ENCODE measurements at places on chromosomes 1 and 21.

DNA sequence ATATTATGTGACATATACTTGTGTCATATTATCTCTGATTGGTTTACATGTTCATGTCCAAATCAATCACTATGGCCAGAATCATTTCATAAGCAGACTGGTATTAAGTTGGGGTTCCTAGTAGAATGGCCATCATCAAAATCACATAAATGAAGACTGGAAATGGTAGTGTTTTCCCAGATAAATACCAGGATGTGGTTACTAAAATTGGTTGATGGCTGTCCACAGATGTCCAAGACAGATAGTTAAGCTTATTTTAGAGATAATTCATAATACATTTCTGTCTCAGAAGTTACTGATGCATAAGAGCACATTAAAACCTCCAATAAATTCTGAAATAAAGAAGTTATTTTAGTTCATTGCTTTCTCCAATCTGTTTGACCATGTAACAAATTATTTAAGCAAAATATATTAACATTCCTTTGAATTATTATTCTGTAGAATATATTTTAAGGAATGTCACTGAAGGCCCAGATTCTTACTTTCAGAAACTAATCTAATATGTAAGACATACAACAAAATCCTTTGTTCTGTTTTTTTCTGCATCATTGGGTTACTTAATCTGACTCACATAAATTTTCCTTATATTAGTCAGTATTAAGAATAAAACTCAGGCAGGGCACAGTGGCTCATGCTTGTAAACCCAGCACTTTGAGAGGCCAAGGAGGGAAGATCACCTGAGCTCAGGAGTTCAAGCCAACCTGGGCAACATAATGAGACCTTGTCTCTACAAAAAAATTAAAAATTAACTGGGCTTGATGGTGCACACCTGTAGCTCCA, 483.9 kb downstream of the PTPRC start:
- no peak for DNase-seq

DNA sequence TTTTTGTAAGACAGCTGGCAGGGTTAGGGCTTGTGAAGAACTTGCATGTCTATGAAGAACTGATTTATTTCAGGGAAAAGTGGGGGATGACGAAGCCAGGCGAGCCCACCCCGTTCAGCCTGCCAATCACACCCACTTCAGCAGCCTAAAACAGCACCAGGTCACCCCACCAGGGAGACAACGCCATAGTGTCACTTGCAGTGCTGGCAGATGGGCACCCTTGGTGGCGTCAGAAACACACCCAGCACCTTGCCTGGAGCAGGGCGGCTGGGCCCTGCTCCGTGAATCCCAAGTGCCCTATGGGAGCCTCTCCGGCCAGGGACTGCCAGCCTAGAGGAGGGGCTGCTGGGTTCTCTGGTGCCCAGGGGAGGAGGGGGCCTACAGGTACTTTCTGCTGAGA, 5.0 kb upstream of the NADK start:
- DNase-seq: no peak

DNA sequence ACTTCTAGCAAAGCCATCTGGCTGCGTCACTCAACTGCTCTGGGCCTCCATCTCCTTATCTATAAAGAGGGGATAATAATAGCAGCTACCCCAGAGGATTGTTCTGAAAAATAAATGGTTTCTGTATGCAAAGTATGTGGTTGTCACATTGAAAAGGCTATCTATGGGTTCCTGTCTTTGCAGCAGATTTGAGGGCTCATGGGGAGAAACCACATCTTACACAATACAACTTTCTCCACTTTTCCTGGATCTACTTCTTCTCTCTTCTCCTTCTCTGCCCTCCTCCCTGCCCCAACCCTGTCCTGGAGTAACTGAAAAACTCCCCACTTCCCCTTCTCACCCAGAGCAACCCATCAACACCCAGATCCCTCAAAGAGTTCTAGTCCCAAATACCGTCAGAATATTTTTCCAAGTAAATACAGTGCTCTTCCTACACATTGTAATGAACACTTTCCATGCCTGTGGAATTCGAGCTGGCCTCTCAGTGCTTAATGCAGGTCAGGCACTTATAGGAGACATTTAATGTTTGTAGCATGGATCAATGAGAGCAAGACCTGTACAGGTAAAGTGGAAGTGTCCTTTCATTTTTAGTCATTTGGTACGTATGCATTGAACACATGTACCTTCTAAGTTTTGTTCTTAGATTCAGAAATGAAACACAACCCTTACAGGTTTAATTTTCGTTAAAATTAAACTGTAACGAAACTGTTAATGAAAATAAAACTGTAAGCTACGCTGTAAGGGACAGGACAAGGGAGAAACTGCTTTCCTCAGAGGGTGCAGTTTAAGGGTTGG, 131.9 kb downstream of the AK5 start:
- no peak for DNase-seq

GRCh38 chr1:198246337-198246736, 89.5 kb downstream of the NEK7 start:
- DNase-seq: no peak

- DNase-seq: no peak
Measured at GRCh38 chr1:212928323-212929291, 21.7 kb upstream of the VASH2 start.

GRCh38 chr1:115437196-115437595, 99.1 kb upstream of the NGF start:
- DNase-seq: no peak

Data from nucleus accumbens (tissue), 56 donors.